Activated CD4-positive, alpha-beta T cell treated with anti-CD3 and anti-CD28 coated beads for 1 hour (primary cell): ENCODE measurements at places on chromosomes 5 and 9.

DNA sequence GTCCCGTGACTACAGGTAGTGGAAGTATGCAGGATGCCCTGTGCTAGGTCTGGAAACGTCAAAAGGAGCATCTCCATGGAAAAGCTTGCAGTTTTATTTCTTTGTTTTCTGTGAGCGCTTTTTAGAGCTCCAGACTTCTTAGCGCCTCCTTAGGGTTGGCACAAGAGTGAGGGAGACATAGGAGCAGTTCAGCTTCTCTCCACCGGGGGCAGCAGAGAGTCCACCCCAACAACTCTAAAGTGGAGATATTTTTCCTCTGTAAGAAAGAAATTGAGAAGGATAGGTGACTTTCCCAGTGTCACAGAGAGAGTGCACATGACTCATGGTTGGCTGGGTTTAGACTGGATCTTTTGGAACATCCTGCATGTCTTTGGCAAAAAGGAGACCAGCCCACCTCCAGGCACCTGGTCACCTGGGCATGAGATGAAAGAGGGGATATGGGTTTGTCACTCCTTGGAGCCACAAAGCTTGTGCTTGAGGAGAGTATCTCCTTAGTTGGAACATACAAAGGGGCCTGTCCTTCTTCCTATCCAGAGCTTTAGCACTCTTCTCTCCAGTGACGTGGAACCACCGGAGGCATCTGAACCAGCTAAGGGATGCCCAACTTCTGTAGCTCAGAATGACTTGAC lies 637.7 kb downstream of the SEMA5A start:
- DNase-seq = no peak

DNA sequence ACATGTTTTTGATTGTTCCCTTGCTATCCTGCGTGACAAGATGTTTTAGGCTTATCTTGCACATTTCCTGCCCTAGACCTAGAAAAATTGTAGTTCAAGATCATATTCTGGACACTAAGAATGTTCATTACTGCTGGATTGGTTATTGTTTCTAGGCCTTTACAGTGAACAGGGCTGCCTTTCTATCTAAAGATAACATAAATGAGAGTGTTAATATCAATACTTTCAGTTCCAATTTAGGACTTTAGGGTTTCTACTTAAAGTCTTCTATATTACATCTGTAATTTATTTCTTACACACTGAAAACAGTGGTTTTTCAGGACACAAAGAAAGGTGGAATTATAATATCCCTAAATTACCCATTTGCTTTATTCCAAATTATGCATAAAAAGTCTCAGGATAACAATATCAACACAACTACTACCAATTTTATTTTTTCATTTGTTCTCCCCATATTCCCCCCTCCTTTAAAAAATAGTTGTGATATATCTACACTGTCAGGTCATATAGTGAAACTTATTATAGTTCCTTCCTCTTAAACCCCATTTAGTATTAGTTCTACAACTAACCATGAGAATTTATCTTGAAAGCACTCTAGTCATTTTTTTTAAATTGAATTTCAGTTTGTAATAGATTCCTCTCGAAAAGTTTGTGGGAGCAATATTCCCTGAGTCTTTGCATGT lies 293.9 kb upstream of the RIOK2 start:
- DNase-seq = no peak

- DNase-seq = no peak
Observed at GRCh38 chr5:73119451-73120157, 771 bp upstream of the TMEM171 start.

DNA sequence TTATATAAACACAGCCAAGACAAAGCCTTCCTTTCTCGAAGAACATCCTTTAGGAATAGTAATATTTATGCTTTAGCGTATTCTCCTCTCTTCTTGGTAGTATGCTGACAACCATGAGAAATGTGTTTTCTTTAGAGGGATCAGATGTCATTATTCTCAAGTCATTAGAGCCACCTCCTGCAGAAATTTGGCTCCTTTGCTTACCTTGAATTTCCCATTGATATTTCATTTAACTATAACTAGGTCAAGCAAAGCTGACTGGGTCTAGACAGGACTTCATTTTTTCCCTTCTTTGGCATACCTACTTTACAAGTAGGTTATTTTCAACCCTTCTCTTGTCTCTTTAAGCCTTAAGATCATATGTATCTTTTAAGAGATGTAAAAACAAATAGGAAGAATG lies 50.3 kb downstream of the SPATA31D1 start:
- DNase-seq = no peak

GRCh38 chr5:137091472-137091871 lies 407.7 kb downstream of the SPOCK1 start:
- no peak for DNase-seq

GRCh38 chr9:93059011-93059714 lies 662 bp downstream of the SUSD3 start:
- no peak for DNase-seq

DNA sequence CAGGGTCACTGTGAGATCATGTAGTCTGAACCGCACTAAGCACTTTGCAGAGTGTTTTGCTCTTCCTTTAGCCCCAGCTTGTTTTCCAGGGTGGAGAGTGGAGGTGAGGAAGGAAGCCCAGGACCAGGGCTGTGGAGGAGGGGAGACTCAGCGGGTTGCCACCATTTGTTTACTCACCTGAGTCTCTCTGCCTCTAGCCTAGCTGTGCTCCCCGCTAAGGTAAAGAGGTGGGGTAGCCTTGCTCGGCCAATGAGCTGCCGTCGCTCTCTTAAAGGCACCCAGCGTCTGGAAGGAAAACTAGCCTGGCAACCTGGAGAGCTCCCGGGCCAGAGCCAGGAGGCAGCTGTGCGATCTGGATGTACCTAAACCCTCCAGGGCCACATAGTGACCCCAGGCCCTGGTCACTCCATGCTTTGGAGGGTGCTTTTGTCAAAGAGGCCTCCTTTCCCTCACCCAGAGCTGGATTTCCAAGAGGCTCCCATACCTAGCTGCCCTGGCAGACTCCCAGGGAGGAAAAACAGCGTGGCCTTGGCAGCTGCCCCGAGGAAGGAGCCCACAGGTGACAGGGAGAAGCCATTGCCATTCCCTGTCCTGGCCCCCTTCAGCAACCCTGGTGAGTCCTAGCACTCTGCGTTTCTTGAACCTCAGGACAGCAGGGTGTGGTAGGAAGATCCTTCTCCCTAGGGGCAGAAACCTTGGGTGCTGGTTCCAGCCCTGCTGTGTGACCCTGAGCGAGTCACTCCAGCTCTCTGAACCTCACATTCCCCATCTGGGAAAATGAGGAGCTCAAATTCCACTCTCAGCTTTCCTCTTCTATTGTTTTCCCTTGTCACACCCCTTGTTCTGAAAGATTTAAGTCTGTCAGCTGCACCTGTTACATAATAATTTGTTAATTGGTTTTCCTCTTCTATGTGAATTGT lies 42.4 kb upstream of the LARP1 start:
- DNase-seq = no peak

GRCh38 chr5:119009131-119009530 lies 20.8 kb upstream of the DTWD2 start:
- no peak for DNase-seq

DNA sequence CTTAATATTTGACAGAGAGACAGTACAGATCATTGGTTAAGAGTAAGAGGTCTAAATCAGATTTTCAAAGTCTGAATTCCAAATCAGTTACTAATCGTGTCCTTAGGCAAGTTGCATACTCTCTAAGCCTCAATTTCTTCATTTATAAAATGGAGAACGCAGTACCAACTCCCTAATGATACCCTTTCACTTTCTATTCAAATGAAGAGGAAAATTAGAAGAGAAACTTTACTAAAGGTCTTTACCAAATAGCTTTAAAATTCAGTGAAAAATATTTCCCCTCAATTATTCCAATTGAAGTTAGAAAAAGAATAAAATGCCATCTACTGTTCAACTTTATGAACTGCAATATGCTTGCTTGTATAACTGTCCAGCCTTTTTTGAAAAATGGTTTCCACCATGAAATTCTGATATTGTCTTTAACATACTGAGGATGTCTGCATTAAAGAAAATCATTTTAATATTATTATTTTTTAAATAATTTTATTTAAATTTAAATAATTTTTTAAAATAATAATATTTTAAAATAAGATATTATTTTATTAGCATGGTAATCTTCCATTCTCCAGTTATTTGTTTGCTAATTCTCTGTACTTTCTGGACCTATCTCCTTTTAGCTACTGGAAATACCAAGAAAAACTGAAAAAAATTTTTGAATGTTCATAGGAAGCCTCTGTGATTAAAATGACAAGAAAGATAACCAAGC lies 36.0 kb downstream of the POC5 start:
- no peak for DNase-seq

GRCh38 chr9:125343518-125344275 lies 82.1 kb downstream of the GAPVD1 start:
- no peak for DNase-seq

- peak; percentile 28 for DNase-seq
Observed at GRCh38 chr9:128412120-128412790, 8.4 kb upstream of the CERCAM start.

- DNase-seq = no peak
Observed at GRCh38 chr5:154367101-154367500, 78.7 kb upstream of the SAP30L start.

GRCh38 chr9:19184144-19184917 lies 46.2 kb upstream of the DENND4C start:
- DNase-seq = peak; percentile 52

GRCh38 chr9:81649475-81650240 lies 39.7 kb downstream of the TLE1 start:
- DNase-seq = no peak

DNA sequence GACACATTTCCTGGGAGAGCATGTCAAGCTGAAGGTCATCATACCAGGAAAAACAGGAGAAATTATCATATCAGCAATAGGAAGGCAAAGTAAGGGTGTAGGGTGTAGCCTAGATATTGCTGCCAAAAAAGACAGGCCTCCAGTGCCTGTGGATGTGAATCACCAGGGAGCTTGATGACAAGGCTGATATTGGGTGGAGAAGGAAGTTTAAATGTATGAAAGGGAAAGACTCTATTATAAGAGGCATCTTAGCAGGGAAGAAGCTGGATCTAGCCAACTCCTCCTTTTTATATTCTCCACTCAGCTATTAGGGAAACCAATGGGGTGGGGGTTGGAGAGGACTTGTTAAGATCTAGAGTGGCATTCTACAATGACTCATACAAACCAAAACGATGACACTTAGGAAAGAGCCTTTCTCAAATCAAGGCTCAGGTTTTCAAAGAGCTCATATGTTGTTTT lies 13.4 kb upstream of the TXNDC8 start:
- DNase-seq = no peak

GRCh38 chr5:156481741-156482140 lies 154.8 kb downstream of the SGCD start:
- no peak for DNase-seq

DNA sequence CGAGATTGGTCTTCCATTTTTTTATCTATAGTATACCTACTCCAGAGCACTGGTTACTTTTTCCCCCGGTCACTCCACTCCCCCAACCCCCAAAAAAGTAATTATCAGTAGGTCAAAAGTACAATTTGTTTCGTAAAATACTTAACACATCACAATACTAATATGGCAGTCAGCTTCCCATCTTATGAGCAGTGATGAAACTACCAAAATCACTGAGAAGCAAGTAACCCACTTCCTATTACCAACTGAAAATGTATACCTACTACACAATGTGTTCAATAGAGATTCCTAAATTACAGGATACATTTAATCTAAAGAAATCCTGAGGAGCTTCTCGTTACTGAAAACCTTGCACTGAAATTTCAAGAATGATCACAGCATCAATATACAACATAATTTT lies 1.9 kb downstream of the CERT1 start:
- no peak for DNase-seq

- no peak for DNase-seq
Observed at GRCh38 chr9:114021578-114021977, 56.5 kb downstream of the AMBP start.

DNA sequence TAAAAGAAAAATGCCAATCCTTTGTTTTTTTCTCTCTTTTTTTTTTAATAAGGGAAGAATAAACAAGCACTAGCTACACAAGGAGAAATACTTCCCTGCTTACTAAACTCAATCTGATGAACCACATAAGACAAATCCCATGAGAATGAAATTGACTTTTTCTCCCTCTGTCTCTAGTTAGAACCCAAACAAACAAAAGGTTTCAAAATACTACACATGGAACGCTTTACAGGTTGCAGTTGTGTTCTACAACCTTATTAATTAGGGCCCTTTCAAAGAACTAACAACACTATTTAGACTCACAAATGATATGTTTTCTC lies 124.5 kb downstream of the PDE4D start:
- DNase-seq = no peak

GRCh38 chr5:111667128-111667736 lies 89.8 kb downstream of the NREP start:
- no peak for DNase-seq

- no peak for DNase-seq
Observed at GRCh38 chr9:69081261-69081660, 45.7 kb downstream of the FXN start.

GRCh38 chr9:130213911-130214761 lies 41.9 kb downstream of the NCS1 start:
- no peak for DNase-seq

DNA sequence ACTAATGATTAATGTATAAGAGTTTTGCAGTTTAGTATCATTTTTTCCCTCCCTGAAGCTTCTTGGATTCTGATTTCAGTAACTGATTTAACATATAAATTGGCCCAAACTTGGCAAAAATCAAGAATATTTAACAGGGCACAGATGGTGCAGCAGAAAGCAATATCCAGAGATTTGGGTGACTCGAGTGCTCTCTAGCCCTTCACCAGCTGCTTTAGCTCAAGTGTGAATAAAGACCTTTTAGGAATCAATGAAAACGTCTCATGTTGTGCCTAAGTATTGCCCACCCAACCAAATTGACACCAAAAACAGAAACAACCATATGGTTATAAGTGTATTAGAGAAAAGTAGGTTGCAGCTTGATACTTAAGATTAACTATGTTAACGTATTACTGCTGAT lies 933.4 kb upstream of the PTPRD start:
- no peak for DNase-seq

DNA sequence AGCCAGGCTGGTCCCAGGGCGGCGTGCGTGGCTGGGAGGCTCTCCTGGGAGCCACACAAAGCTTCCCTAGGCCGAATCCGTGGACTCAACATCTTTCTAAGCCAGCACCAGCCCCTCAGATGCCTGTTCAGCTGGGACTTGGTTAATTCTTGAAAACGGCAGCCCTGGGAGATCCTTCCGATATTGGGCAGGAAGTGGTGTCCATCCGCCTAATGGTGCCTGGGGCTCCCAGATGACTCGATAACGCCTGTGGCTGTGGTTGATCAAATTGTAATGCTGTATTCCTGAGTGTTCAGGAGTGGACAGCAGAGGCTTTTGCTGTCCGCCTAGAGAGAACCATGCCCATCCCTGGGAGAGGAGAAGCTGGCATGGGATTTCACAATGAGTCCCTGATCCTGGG lies 14.1 kb downstream of the KCNT1 start:
- DNase-seq = no peak
